ENCODE measurements at places on chromosomes 11 and 22.

- DNase-seq = no peak
Measured at GRCh38 chr22:19387038-19387437, 44.5 kb downstream of the HIRA start.

DNA sequence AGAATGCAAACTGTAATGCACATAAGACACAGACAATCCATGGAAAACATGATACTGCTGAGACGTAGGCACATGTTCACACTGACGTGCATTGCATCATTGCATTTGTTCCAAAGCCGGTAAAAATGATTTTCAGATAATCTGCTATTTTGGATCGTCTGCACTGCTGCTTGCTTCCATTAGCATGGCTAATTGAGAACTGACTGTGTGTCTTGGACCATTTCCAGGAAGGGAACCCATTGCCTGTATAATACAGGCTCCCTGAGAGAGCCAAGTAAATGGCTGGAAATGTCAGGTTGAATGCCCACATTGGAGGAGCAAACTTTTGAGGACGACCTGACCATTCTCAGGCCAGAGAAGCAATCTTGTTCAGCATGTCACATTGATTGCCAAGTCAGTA lies 304.8 kb downstream of the ST3GAL4 start:
- DNase-seq = no peak

GRCh38 chr11:110968348-110969062 lies 256.3 kb upstream of the ARHGAP20 start:
- no peak for DNase-seq

DNA sequence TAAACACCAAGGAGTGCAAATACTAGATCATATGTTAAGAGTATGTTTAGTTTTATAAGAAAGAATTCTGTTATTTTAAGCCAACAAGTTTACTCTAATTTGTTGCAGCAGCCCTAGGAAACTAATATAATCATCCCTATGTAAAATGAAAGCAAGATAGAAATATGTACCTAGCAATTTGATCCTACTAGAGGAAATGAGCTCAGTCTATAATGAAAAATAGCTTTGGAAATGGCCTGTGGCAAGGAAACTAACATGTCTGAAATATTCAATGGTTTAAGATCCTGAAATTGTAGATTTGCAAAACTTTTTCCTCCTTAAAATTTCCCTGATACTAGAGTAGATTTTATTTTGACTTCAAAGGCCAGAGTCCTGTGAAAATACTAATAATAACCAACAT lies 112.7 kb upstream of the SLC5A12 start:
- DNase-seq = no peak

- DNase-seq = no peak
Measured at GRCh38 chr11:37512156-37512780, 914.2 kb upstream of the RAG2 start.

- peak; percentile 95 for DNase-seq
Measured at GRCh38 chr22:29837741-29838598, at the start of gene ASCC2. TSS of gene ASCC2 (minus strand) at chr22:29838274. CDS start at chr22:29832325, 5,949 bp downstream.

- peak; percentile 80 for DNase-seq
Measured at GRCh38 chr11:6737872-6738466, 33.8 kb downstream of the OR2AG2 start.

GRCh38 chr22:43777286-43777685 lies 34.8 kb downstream of the EFCAB6 start:
- peak; percentile 41 for DNase-seq

GRCh38 chr22:17339095-17339693 lies 30.1 kb upstream of the CECR2 start:
- DNase-seq = no peak

- DNase-seq = no peak
Measured at GRCh38 chr11:61754534-61755482, 2.4 kb downstream of the MYRF start.

GRCh38 chr22:49564054-49564453 lies 263.6 kb downstream of the BRD1 start:
- DNase-seq = no peak

- DNase-seq = no peak
Measured at GRCh38 chr22:38861927-38862326, 10.1 kb downstream of the CBX6 start.

DNA sequence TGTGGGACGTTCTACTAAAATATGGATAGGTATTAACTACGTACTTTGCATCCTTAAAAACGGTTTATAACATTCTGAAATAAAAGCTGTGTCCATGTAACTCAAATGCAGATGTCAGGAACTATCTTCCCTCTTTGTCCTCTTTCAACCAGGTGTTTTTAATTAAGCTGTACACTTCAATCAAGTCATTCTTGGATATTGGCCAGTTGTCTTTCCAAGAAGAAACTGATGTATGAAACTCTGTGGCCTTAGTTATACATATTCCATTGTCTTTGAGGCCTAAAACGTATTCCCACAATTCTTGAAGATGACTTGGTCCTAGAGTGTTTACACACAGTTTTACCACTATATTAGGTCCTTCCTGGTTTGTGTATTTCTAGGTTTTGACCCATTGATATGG lies 249.0 kb upstream of the CNTN5 start:
- DNase-seq = no peak

- DNase-seq = no peak
Measured at GRCh38 chr11:35162745-35163144, 23.8 kb downstream of the CD44 start.

- DNase-seq = no peak
Measured at GRCh38 chr11:61442616-61443015, 12.7 kb downstream of the SDHAF2 start.

DNA sequence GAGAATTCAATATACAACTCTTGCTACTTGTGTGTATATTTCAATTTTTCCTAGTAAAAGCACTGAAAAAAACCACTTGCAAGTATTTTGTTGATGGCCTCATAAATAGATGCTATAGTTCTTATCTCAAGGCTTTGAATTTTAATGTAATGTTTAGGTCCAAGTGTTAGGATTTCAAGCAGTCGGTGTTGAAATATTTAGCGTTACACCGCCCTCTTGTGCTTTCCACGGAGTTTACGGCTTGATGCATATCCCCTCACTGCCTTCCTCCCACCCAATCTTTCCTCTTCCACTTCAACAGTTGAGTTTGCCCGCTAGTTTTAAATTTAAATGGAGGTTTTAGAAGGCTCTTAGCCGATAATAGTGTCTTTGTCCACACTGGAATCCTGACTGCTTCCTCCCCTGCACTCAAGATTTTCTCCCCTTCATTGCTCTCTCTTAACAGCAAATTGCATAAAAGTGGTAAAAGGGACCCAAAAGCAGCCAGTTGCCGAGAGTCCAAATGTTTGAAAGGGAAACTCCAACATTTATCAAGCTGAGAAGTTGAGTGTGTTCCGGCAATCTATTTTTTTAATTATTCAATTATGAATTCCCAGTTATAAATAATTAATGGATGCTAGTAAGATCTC lies 25.9 kb upstream of the HTATIP2 start:
- peak; percentile 68 for DNase-seq

DNA sequence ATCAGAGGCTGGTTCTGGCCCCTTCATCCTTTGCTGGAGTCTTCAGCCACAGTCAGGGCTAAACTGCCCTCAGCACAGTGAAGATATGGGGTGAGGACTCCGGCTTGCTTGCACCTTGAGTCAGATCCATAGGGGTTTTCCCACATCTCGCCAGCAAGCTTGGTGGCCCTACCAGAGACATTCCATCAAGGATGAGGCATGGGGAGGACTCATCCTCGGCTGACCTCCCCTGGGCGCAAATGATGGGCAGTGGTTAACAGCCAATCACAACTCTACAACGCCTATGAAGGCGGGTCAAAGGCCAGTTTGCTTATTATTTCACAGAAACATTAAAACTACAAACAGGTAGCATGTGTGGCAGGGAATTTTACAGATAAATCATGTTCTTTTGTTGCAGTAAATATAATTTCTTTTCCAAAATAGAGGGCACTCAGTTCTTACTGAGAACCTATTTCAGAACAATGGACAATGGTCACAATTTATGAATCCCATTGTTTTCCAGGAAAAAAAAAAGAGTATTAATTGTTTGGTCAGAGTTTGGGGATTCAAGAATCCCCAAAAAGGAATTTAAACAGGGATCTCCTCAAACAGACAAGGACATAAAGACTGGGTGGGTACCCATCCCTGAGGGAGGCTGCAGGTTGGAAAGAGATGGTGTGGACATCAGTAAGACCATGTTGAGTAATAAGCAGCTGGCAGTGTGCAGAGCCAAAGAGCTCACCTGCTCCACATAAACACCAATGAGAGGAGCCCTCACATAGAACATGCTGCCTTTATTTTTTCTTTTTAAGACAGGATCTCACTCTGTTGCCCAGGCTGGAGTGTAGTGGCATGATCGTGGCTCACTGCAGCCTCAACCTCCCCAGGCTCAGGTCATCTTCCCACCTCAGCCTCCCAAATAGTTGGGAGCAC lies 14.8 kb downstream of the PLAAT3 start:
- DNase-seq = no peak

DNA sequence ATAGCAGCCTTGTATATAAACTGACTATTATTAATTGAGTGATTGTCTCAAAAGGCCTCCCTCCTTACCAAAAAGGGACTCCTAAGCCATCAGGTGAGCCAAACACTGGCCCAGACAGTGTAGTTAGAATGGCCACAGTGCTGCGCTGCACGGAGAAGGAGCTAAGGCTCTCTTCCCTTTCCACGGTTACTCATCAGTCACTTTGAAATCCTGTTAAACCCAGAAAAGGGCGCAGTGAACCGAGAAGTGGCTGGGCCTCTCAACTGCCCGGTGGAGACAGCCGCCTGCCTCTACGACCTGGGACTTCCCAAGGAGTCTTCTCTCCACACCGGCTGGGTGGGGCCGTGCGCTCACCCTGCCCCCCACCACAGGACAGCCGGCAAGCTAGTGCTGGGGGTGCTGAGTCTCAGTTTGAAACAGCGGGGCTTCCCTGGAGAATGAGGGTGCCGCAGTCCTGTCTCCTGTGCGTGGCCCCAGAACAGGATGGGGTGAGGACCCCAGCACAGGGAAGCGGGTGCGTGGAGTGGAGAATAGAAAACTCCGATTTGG lies 1.3 kb downstream of the MYH9 start:
- DNase-seq = peak; percentile 80

DNA sequence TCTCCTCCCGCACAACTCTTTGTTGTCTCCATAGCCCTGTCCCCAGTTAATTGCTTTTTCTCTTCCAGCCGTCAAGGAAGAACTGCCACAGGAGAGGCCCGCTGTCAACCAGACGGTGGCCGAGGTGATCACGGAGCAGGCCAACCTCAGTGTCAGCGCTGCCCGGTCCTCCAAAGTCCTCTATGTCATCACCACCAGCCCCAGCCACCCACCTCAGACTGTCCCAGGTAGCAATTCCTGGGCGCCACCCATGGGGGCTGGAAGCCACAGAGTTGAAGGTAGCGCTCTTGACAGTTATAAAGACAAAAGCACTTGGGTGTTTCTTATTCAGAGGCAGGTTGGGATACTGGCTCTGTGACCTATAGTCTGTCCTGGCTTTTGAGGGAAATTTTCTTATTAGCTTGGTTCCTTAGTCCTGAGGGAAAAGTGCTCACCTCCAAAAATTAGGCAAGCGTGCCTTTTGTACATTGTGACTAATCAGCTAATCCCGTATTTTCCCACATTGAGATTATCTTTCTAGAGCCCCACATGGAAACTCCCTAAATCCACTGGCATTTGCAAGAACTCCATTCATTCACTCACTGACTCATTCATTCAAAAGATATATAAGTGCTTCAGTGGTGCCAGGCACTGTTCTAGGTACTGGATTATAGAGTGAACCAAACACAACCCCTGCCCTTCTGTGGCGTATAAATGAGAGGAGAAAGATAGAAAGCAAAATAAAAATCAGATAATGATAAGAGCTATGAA lies 65.9 kb downstream of the KREMEN1 start:
- DNase-seq = no peak

GRCh38 chr11:43834286-43834685 lies 46.3 kb upstream of the ALKBH3 start:
- DNase-seq = no peak

- no peak for DNase-seq
Measured at GRCh38 chr11:10653261-10653660, 40.3 kb downstream of the IRAG1 start.

DNA sequence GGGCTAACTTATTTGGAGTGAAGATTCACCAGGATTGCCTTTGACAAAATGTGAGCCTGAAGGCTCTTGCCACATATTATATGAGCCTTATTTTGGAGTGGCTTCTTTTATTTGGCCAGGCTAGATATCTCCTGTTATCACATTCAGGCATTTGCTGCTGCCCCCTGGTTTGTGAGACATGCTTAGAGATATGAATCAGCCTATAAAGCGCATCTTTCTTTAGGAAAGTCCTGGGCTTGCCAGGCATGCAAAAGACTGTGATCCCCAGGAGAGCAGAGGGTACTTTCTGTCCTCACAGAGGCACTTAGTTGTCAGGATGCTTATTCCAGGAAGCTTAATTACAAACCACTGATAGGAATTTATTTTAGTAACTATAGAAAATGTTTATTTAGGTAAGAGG lies 333.3 kb downstream of the FAT3 start:
- DNase-seq = no peak

- DNase-seq = no peak
Measured at GRCh38 chr11:66317723-66318599, 1.1 kb upstream of the CD248 start.

GRCh38 chr11:18314784-18315523 lies 7.0 kb downstream of the HPS5 start:
- DNase-seq = no peak

- no peak for DNase-seq
Measured at GRCh38 chr11:33616552-33616951, 84.1 kb downstream of the C11orf91 start.

DNA sequence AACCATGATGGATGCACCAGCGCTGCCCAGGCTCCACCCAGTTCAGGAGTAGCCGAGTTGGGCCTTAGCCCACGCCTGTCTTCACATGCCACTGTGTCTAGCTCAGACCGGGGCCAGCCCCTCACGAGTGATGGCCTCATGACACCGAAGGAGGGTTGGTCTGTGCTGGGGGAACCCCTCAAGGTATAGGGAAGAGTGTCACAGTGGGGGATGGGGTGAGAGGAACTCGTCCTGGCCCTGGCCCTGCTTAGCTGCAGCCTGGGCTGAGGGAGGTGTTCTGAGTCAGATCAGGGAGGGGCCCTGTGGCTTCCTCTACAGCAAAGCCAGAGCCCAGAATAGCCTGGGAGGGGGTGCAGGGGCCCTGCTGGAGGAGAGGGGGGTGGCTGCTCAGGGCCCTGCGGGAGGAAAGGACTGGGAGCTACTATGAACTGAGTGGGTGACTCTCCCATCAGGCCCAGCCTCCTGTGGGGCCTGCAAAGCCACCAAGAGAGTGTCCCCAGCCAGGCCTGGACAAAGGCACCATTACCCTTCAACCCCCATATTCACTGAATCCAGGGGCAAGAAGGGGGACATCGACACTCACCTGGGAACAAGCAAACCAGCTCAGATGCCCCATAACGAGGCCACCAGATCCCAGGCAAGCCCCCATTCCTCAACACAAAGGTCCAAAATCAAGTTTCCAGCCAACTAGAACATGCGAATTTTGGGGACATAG lies 41.2 kb downstream of the IGLL5 start:
- DNase-seq = no peak

- DNase-seq = no peak
Measured at GRCh38 chr11:1193326-1194230, 29.3 kb upstream of the MUC5B start.

Data from DMS53 (cell line).